WTC11 (cell line): ENCODE measurements at places on chromosomes 2 and 18. TPM values are rescaled to one million over a fixed set of nuclear protein-coding genes. Genes with fewer than 3 reads are reported as not detected.

The BCL2L11 gene
- total RNA-seq = 19.3 to 20.8 TPM (median 20.7 TPM) in 3 replicates

The DOK6 gene
- 0.48 to 4.1 TPM (median 2.5 TPM) in 3 replicates for total RNA-seq

DNA sequence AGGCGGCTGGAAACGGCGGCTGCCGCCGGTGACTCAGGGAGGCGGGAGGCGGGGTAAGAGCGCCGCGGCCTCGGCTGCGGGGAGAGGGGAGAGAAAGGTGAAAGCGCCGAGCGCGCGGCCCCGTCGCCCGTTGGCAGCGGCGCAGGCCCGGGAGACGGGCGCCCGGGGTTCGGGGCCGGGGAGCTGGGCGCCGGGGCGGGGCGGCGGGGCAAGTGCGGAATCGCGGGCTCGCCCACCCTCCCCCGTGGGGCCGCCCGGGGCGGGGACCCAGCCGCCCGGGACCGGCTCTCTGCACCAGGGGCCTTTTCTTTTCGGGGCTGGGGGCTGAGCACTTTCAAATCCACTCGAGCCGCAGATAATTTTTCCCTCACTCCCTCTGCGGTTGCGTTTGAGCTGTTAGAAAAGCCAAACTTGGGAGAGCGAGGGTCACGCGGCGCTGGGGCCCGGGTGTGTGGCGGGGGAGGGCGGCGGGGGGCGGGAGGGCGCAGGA, 266 bp downstream of the KDM3A start:
- DNase-seq = peak; percentile 15

GRCh38 chr18:78074400-78075020, 824.9 kb downstream of the GALR1 start:
- no peak for DNase-seq

DNA sequence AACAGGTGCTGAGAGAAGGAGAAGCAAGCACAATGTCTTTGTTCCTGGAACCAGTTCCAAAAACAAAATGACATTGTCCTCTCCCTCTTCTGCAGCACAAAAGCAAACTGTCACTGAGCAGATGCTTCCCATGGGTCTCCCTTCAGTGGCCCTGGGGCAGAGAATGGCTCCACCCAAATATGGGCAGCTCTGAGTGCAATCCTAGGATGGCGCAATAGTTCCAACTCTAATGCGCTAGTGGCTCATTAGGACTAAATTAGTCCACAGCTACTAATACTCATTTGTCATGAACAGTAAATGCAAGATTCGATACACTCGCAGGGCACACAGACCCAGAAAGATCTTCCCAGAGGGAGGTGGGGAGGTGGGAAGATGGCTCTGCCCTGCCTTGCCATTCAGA, 205.2 kb upstream of the CHAC2 start:
- no peak for DNase-seq

The LRP1B gene
- total RNA-seq = 0.14 to 0.52 TPM (median 0.44 TPM) in 3 replicates

GRCh38 chr2:27320958-27321543, 1.8 kb downstream of the MPV17 start:
- peak; percentile 37 for DNase-seq

GRCh38 chr2:57920342-57920939, 126.2 kb upstream of the VRK2 start:
- DNase-seq = no peak

DNA sequence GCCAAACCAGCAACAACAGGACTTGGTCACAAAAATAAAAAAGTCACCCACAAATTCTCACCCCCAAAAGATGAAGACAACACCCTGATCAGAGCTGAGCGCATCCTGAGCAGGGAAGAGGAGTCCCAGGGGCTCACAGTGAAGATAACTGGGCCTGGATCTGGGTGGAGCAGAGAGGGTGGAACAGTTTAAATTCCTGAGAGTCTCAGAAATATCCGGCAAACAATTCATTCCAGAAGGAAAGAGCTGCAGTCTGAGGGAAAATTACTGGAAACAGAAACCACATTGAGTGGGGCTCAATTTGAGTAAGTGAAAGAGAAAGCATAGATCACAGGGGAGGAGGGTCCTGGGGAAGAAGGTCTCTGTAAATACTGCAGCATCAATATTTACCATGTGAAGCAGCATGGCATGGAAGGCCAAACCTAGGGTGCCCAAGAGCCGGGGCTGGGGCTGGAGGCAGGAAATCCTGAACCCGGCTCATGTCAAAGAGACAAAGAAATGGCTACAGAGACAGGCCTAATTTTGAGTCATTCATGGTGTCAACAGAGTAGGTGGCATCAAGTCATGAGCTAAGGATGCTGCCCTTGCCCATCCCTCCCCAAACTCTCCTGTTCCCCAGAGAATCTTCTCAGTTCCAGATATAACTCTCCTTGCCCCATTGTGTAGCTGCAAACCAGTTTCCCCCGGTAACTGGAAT, 61.4 kb upstream of the ZBTB7C start:
- no peak for DNase-seq

GRCh38 chr2:128818704-128819491, 500.2 kb upstream of the HS6ST1 start:
- DNase-seq = no peak

The PID1 gene
- total RNA-seq = 1.2 to 2.6 TPM (median 1.3 TPM) in 3 replicates

GRCh38 chr2:208175840-208176153, 12.4 kb upstream of the CRYGA start:
- DNase-seq = no peak

GRCh38 chr18:36411745-36412168, 114.2 kb downstream of the FHOD3 start:
- peak; percentile 73 for DNase-seq
